ENCODE measurements at places on chromosomes 1 and 21.
A peak's percentile ranks its signal among the peaks of the same experiment; 100 is the strongest.

- DNase-seq: no peak
Observed at GRCh38 chr21:29271927-29272333, 26.8 kb upstream of the BACH1 start.

- DNase-seq: no peak
Observed at GRCh38 chr1:222750651-222751050, 13.6 kb downstream of the FAM177B start.

DNA sequence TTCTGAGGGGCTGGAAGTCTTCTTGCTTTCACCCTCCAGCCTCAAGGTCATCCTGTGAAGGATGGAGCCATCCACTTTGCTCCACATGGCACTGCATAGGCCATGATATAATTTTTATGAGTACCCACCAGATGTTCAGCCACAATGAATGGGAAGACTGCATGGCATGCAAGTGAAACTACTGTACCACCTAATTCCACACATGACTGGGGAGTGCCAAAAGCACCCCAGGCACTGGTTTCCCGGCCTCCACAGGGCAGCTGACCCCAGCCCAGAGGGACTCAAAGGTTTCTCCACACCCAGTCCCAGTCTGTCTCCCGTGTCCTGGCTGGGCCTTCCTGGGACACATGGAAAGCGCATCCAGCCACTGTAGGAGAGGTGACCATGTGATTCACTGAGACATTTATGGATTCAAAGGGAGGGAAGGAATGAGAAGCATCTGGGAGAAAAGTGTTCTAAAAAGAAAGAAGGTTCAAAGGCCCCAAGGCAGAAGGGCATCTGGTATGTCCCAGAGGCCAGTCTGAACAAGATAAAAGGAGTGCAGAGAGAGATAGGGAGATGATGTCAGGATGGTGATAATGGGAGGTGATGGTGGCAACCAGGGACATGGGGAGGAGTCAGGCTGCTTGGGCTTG lies 12.1 kb downstream of the RHOU start:
- no peak for DNase-seq

DNA sequence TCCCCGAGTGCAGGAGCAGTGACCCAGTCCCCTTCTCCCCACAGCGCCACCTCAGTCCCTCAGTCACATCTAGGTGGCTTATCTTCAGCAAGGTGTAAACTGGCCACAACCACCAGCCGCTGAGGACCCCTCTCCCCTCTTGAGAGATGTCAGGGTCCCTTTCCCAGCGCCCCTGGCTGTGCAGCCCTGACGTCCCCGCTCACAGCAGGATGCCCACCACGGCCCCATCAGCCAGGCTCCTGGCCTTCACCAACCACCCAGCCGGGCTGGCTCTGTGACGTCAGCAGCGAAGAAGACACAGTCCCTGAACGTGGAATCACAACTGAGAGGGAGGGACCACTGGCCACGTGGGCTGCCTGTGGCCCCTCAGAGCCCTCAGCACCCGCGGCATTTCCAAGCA lies 249.4 kb downstream of the NPHP4 start:
- no peak for DNase-seq

DNA sequence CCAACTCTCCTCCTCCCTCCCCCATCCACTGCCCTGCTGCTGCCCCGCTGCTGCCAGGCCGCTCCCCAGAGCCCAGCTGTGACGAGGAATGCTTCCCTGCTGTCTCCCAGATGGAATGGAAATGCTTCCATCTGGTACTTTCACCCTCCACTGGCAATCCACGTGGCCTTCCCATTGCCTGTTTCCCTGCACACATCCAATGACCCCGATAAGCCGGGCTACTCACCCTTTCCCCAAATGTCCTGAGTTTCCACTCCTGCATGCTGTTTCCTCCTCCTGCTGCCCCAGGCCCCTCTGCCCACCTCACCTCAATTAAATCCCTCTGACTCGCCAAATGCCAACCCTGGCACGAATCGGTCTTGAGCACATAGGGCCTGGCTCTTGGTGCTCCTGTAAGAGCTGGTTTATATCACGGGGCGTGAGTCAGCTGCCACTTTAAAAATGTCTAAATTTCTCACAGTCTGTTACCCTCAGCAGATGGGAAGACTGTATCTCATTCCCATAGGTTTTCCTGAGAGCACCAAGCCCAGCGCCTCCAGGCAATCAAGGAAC lies 36.4 kb downstream of the MRAP start:
- DNase-seq: no peak

DNA sequence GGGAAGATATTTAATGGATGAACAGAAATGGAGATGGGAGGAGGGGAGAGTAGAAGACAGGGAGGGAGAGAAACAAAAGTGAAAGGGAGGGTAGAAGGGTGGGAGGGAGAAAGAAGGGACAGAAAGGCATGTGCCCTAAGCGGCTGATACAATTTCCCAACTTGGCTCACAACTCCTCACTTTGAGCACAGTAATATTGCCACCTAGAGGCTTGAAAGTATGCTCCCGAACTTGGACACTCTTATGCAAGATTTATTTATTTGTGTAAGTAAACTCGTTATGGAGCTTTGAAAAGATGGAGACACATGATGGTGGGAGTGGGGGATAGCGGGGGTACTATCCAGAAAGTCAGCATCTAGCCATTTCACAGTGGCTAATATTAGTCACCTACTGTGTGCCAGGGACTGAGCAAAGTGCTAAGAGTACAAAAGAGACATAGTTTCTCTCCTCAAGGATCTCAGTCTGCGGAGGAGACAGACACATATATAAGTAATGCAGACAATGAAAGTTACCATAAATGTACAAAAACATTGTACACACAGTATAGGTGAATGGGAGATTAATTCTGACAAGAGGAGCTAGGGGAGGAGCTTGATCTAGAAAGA lies 189.7 kb downstream of the SEC16B start:
- peak; percentile 49 for DNase-seq

Data from NCI-H345 (cell line).